ENCODE measurements at places on chromosomes 7 and 10. TPM values are rescaled to one million over a fixed set of nuclear protein-coding genes. Genes with fewer than 3 reads are reported as not detected.

Gene AKR1E2
- 6.3 TPM for total RNA-seq

Gene SSBP1
- total RNA-seq, result 296 TPM

Gene KLF14
- total RNA-seq, result 0.03 TPM

Gene FAM241B
- 15.6 TPM for total RNA-seq

Gene LRRTM3
- total RNA-seq, result not detected

Gene NRG3
- not detected for total RNA-seq

Gene LRIT1
- not detected for total RNA-seq

Gene FANK1
- 2.8 TPM for total RNA-seq

Gene FZD8
- 4.9 TPM for total RNA-seq

Gene LMBR1
- 31.5 TPM for total RNA-seq

Gene FAM25C
- total RNA-seq, result 0.98 TPM

Gene LHFPL3
- total RNA-seq, result not detected

Gene CHCHD2
- total RNA-seq, result 510 TPM

Gene CYP2C8
- not detected for total RNA-seq

Gene SNCG
- 12.3 TPM for total RNA-seq

Gene GIMAP1
- total RNA-seq, result not detected

Gene FLNC
- 5.3 TPM for total RNA-seq

Gene TRIM8
- total RNA-seq, result 46.2 TPM

Gene MMP21
- total RNA-seq, result 0.05 TPM

Gene PAPOLB
- not detected for total RNA-seq

Gene ZPBP
- not detected for total RNA-seq

Gene PHKG1
- 0.48 TPM for total RNA-seq

Gene ADCY1
- 2.5 TPM for total RNA-seq

Gene DYNC1I1
- 0.15 TPM for total RNA-seq

Gene JCAD
- 24.1 TPM for total RNA-seq

Gene IDE
- total RNA-seq, result 17.7 TPM

Gene SRRM3
- total RNA-seq, result 12.6 TPM

Gene FAM237B
- not detected for total RNA-seq

Gene AKR1C8
- total RNA-seq, result not detected

Gene FGFR2
- 0.43 TPM for total RNA-seq

Gene CLDN3
- total RNA-seq, result 3.6 TPM

Gene OR2AE1
- total RNA-seq, result not detected

Gene NOC3L
- 20.1 TPM for total RNA-seq

Gene ZRANB1
- 8.9 TPM for total RNA-seq

Gene COMTD1
- total RNA-seq, result 55.3 TPM

Gene SCART1
- total RNA-seq, result 0.22 TPM

Gene HOXA3
- total RNA-seq, result 5.6 TPM

Gene CPA1
- not detected for total RNA-seq

Gene CYREN
- 81.5 TPM for total RNA-seq

Gene NKX2-3
- total RNA-seq, result not detected

Gene CABCOCO1
- total RNA-seq, result 0.79 TPM

Gene HPSE2
- total RNA-seq, result not detected

Gene DGKI
- 0.82 TPM for total RNA-seq

All from A549 treated with Hydrocortisone at 1 μM for 4 hours (cell line).